CD4-positive, alpha-beta T cell treated with Interleukin-17A for 1 hour (primary cell): ENCODE measurements at places on chromosomes 6 and 20.

DNA sequence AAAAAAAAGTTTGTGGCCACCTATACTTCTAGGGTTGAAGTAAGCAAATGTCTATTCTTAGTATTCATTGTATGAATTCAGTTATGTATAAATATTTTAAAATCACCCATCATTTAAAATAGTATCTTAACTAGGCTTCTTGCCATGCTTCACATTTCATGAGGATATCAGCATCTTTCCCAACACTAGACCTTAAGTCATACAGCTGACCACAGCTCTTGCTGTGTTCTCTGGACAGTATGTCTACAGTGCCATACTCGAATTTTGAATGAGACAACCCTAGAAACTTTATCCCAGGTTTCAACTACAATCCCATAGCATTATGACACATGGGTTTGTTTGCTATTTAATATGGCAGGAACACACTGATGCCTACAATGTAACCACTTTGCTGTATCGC is 5.2 kb downstream of the TXNDC5 start:
- DNase-seq, result no peak

GRCh38 chr20:9028419-9028818 is 40.5 kb upstream of the PLCB4 start:
- DNase-seq, result no peak

DNA sequence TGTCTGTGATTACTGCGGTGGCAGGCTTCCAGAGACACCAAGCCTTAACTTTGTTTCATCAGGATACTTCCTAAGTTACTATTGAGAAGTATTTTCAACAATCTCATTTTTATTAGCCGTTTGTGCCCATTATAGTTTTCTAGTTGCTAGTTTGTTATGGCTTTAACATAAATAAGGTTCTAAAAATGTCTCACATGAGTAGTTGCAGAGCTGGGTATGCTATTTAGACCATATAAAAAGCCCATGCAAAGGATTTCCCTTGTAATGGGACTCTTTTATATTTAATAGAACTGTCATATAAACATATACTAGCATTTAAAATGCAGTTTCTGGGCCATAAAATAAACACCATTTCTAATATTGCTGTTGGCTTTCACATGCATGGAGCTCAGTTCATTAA is 205.3 kb upstream of the TCF21 start:
- DNase-seq, result no peak

- no peak for DNase-seq
Measured at GRCh38 chr6:57182017-57182432, 9.9 kb downstream of the BAG2 start.

DNA sequence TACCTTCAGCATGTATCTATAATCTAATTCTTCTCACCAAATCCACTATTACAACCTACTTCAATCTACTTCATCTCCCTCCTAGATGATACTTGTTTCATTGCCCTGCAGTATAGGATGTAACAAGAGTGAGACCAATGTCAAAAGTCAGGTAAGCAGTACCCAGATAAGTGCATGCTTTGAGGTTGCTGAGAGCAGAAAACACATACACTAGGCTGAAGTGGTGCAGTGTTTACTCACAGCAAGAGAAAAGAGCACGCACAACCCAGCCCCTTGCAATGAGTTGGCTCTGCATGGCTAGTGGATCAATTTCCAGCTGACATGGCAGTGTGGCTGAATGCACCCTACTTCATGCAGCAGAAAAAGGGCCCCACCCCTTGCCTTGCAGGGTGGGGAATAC is 199.9 kb downstream of the EPHA7 start:
- DNase-seq, result no peak

- DNase-seq, result no peak
Measured at GRCh38 chr20:62209850-62210495, 10.1 kb downstream of the HRH3 start.

DNA sequence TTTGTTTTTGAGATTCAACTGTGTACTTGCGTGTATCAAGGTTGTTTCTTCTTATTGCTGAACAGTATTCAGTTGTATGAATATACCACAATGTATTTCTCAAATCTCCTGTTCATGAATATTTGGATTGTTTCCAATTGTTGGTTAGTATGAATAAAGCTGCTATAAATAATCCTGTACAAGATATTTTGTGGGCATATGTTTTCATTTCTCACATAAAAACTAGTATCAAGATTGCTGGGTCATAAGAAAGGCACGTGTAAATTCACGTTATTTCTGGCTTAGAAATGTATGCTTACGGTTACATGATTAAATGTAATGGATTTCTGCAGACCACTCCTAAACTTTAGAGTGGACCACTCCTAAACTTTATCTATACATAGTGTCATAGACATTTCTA is 96.6 kb downstream of the BTBD3 start:
- DNase-seq, result no peak

- no peak for DNase-seq
Measured at GRCh38 chr6:14709900-14710299, 536.0 kb upstream of the JARID2 start.

- DNase-seq, result no peak
Measured at GRCh38 chr20:48669946-48670605, 157.7 kb downstream of the PREX1 start.
